Chondrocyte (in vitro differentiated cells): ENCODE measurements at places on chromosomes 1 and 21. TPM values are rescaled to one million over a fixed set of nuclear protein-coding genes. Genes with fewer than 3 reads are reported as not detected.

- no peak for DNase-seq
Observed at GRCh38 chr1:57204942-57205787, 218.7 kb downstream of the DAB1 start.

GRCh38 chr1:237492359-237492758 is 398.4 kb downstream of the ZP4 start:
- DNase-seq = no peak

- no peak for DNase-seq
Observed at GRCh38 chr1:204649721-204650521, 35.6 kb downstream of the LRRN2 start.

- no peak for DNase-seq
Observed at GRCh38 chr1:90579212-90579802, 137.8 kb downstream of the BARHL2 start.

GRCh38 chr1:192442736-192443135 is 125.9 kb downstream of the RGS21 start:
- DNase-seq = no peak

- no peak for DNase-seq
Observed at GRCh38 chr1:29713857-29714256, 477.5 kb downstream of the PTPRU start.

DNA sequence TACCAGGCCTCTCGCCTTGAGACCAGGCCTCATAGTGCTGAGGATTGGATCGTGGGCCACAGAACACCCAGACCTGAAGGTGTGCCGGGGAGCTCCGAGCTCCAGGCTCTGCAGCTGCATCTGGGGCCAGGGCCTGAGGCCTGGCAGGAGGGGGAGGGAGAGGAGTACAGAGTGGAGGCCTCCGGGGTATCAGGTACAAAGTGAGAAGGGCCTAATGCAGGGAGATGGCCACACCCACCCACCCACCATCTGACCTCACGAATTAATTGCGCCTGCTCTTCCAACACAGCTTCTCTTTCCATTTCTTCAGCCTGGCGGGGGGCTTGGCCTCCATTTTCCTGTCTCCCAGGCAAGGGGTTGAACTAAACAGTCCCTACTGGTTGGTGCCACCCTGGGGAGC is 99.4 kb upstream of the ARHGEF16 start:
- DNase-seq = no peak

DNA sequence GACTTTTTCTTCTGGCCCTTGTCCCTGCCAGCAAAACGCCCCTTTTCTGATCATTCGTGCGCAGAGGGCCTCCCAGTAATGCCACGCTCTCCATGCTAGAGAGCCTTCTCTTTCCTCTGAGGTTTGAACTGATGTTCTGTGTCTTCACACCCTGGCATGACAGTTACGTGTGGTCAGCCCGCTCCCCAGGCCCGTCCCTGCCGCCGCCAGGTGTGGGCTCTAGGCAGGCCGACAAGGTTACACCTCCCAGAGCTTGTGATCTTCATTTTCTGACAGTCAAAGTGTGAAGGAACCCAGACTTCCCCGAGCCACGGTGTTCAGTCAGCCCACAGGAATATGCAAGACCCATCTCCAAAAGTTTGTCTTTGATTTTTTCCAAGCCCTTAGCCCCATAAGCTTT is 265.6 kb downstream of the TM2D1 start:
- no peak for DNase-seq

DNA sequence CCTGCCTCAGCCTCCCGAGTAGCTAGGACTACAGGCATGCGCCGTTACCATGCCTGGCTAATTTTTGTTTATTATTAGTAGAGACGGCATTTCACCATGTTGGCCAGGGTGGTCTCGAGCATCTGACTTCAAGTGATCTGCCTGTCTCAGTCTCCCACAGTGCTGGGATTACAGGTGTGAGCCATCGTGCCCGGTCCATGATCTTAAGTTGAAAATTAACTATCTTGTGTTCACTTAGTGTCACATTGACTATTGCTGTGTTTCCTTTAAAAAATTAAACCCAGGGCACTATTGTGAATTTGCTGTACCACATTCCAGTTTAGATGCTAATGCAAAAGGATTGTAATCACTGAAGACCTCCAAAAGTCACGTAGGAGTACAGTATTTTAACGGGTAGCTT is 14.1 kb downstream of the CMPK1 start:
- no peak for DNase-seq

- no peak for DNase-seq
Observed at GRCh38 chr1:193437785-193438184, 251.4 kb upstream of the B3GALT2 start.

DNA sequence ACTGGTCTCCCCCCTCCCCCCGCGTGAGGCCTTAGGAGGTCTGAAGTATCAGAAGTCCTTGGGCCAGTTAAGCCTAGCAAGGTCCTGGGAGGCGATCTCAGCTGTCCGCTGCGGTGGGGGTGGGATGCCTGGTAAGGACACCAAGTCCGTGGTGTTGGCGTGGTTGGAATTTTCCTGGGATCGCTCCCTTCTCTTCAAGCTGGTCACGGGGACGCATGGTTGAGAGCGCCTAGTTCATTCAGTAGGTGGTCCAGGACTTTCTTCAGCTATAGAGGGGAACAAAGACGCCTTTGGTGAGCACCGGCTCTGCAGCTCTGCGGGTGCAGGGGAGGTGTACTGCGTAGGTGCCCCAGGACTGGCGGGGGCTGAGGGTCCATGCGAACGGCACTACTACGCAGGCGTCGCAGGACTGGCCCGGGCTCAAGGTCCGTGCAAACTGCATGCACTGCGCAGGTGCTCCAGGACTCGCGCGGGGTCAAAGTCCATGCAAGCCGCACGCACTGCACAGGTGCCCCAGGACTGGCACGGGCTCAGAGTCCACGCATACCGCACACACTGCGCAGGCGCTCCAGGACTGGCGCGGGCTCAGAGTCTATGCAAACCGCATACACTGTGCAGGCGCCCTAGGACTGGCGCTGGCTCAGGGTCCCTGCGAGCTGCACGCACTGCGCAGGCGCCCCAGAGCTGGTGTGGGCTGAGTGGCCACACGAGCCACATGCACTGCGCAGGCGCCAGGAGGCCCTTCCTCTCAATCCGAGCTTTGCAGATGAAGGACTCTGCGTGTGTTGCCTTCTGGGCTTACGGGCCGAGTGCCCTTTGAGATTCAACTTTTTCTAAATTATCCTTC is 36.6 kb upstream of the HMGN1 start:
- no peak for DNase-seq

Gene OVAAL
- not detected in 3 replicates for total RNA-seq
